ENCODE measurements at places on chromosomes 6 and 20.

- no peak for DNase-seq
These were observed 19.2 kb downstream of the ZBTB2 start for GRCh38 chr6:151372164-151372563.

DNA sequence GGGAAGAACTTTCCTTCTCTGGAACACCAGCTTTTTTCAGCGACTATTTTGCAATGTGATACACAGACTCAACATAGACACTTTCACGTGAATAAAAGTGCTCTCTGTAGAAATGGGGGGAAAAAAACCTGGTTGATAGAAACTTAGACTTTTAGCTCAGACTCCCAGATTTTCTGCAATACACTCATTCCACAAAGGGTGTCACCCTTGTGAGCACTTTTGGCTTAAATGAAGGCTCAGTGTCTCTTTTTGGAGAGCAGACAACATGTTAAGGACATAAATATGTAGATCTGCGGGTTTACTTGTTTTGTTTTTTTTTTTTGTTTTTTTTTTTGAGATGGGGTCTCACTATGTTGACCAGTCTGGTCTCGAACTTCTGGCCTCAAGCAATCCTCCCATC lies 579.6 kb downstream of the PTPRT start:
- DNase-seq = no peak

DNA sequence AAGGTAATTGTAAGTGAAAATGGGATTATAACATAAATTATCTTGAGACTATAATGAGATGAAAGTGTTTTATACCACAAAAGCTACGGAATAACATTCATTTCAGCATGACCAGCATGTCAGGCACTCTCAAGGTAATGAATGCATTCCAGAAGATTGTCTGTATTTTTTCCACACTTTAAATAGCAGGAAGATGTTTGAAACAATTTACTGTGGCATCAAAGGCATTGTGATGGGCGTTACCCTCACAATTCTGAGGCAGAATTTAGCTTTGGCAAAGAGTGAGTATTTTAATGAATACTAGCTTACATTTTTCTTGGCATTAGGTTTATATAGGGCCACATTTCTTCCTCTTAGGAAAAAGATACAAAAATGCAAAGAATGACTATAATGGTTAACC lies 627.2 kb downstream of the BCKDHB start:
- no peak for DNase-seq

GRCh38 chr6:62102387-62102786 lies 183.6 kb downstream of the KHDRBS2 start:
- no peak for DNase-seq

GRCh38 chr20:43941476-43942200 lies 27.0 kb downstream of the TOX2 start:
- no peak for DNase-seq

GRCh38 chr6:593139-593906 lies 63.6 kb downstream of the HUS1B start:
- peak; percentile 60 for DNase-seq

GRCh38 chr6:165805636-165806035 lies 142.6 kb upstream of the PDE10A start:
- DNase-seq = no peak

- DNase-seq = no peak
These were observed 8.0 kb downstream of the STMN3 start for GRCh38 chr20:63645218-63645617.

DNA sequence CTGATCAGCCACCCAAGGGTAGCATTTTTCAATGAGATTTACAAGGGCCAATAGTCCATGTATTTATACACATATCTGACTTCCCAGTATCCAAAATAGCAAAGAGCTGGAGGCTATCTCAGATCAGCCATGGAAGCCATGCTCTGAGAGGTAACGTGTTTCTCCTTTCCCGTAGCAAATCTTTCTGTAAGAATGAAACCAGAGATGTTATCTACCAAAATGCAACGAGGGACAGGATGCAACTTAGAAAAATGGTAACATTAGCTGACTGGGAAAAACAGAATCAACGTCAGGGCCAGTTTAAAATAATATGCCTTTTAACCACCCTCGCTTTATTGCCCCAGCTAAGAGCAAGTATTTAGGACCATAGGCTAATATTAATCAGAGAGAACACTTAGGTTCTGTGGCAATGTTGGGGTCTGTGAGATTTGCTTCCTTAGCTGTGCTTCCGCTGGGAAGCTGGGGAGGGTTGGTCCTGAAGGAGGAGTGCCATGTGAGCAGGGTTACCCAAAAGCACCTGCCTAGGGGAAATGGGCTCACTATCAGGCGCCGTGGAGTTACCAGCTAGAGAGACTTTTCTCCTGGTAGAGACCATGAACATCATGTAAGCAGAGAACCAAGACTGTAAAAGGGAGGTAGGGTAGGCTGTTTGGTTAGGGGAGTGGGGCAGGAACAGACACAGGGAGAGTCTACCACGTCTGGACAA lies 1.2 kb downstream of the ZNF831 start:
- no peak for DNase-seq

- DNase-seq = no peak
These were observed 97.8 kb upstream of the HDAC2 start for GRCh38 chr6:114068771-114069170.

Measured in neural crest cell (in vitro differentiated cells).